ENCODE measurements at places on chromosomes 1 and 21. TPM values are rescaled to one million over a fixed set of nuclear protein-coding genes. Genes with fewer than 3 reads are reported as not detected.

DNA sequence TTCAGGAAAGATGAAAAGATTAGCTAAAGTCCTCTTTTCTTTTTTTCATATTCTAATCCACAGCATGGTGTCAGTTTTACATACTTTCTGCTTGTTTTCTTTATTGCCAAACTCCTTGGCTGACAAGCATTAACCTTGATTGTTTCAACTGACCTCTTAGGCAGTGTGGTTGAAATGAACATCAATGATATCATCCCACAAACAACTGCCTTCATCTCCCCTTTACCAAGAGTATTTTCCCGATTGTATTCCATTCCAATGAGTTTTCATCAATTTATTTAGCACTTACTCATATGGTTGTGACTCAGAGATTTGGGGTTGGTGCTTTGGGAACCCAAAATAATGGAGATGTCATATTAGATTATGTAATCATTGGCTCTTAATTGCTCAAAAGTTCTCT, 71.8 kb downstream of the SPAG17 start:
- H3K4me3 ChIP-seq = no peak overlapping the region
- H3K27me3 ChIP-seq = no peaks in the 10 kb centered on the region
- no peak for DNase-seq
- H3K27ac ChIP-seq = no peak overlapping the region
- no peaks in the 10 kb centered on the region for H3K4me1 ChIP-seq
- no peaks in the 10 kb centered on the region for H3K36me3 ChIP-seq

DNA sequence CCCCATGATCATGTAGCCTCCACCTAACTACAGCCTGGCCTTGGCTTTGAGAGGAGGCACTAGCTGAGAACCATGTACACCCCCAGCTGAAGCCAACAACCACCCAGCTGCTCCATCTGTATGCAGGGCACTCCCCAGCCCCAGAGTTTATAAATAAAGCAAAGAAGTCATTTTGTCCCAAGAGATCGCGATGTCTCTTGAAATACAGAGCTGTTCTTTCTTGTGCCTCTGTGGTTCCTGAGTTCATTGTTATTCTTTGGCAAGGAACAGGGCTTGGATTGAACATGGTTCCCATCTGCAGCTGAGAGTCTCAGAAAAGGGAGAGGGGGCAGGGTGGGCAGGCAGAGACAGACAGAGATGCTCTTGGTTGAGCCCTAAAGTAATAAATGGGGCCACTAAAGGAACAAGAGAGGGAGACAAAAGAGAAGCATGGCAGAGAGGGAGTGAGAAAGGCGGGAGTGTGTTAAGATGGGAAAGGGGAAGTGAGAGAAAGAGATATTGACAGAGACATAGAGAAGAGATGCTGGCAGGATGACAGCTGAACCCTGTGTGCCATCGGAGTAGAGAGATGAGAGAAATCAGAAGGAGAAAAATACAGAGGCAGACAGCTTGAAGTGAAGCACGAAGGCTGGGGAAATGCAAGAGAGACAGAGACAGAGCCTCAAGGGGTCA, 63.3 kb downstream of the TNR start:
- H3K27me3 ChIP-seq = no peaks in the 10 kb centered on the region
- no peak for DNase-seq
- H3K27ac ChIP-seq = no peak overlapping the region
- no peaks in the 10 kb centered on the region for H3K4me1 ChIP-seq
- no peak overlapping the region for H3K4me3 ChIP-seq

NBPF6 gene
- not detected for polyA plus RNA-seq

PAX7 gene
- polyA plus RNA-seq = not detected

DNA sequence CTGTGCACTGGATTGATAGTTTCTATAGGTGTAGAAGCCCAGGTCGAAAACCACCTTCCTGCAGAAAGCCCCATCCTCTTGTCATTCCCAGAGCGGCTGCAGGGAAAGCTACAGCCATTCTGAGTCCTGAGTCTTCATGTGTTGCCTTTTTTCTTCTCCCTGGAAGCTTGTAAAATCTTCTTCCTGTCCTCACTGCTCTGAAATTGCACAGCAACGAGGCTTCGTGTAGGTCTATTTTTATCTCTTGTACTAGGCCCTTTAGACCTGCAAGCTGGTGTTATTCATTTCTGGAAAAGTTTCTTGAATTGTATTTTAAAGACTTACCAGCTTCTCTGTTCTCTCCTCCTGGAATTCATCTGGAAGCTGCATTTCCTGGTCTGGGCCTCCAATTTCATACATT, 44.2 kb upstream of the ETS2 start:
- H3K27ac ChIP-seq = peak overlapping the region; percentile 75
- peak; percentile 30 for DNase-seq

DNA sequence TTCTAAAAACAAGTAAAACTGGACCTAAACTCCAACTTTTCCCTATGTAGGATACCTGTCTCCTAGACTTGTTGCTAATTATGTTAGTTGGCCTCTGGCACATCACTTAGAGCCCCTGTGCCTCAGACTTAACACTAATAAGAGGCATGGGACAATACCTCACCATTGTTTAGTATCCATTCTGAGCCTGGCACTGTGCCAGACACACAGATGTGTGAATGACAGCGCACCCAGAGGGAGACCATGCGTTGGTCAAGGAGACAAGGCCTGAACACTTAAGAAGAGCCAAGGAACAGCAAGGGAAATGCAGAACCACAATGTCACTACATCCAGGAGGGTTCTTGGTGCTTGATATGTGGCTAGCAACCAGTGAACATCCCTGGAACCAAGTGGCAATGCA, 189.1 kb downstream of the FGGY start:
- H3K4me3 ChIP-seq = no peak overlapping the region
- H3K27me3 ChIP-seq = no peaks in the 10 kb centered on the region
- no peak for DNase-seq
- H3K36me3 ChIP-seq = no peaks in the 10 kb centered on the region
- no peaks in the 10 kb centered on the region for H3K4me1 ChIP-seq
- H3K27ac ChIP-seq = no peak overlapping the region

Data from cardiac muscle cell (in vitro differentiated cells and primary cell).